ENCODE measurements at places on chromosomes 16 and 17.

GRCh38 chr16:81553080-81553813, 108.6 kb downstream of the CMIP start:
- no peak for DNase-seq

- no peak for DNase-seq
Observed at GRCh38 chr16:29645694-29646187, 17.3 kb upstream of the SPN start.

GRCh38 chr17:61309362-61310256, 90.0 kb upstream of the TBX2 start:
- no peak for DNase-seq

GRCh38 chr17:5826384-5826783, 242.1 kb upstream of the NLRP1 start:
- DNase-seq: no peak

GRCh38 chr17:4449736-4450135, 16.0 kb downstream of the SPNS3 start:
- no peak for DNase-seq

DNA sequence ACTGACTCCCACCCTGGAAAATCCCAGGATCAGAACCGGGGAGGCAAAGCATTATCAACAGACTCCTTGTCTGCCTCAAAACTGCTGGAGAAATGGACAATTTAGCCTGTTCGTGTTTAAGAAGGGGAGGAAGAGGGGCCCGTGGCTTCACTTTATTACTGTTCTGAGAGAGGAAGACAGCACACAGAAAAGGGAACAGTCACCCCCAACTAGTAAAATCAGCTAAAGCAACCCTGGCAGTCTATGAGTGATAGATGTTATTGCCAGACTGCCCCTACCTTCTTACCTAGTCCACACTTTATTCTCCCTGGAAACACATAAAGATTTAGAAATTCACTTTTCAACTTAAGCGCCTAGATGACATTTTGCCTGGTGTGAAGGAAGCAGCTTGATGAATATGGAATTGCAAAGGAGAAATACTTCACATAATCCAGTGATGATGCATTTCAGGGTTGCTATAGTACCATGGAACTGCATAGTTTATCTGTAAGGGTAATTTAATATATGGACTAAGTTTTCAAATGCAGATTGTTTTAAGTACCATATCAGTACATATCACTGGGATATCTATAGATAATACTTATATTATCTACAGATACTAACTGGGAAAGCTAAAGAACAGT, 36.9 kb upstream of the TRAP1 start:
- no peak for DNase-seq

DNA sequence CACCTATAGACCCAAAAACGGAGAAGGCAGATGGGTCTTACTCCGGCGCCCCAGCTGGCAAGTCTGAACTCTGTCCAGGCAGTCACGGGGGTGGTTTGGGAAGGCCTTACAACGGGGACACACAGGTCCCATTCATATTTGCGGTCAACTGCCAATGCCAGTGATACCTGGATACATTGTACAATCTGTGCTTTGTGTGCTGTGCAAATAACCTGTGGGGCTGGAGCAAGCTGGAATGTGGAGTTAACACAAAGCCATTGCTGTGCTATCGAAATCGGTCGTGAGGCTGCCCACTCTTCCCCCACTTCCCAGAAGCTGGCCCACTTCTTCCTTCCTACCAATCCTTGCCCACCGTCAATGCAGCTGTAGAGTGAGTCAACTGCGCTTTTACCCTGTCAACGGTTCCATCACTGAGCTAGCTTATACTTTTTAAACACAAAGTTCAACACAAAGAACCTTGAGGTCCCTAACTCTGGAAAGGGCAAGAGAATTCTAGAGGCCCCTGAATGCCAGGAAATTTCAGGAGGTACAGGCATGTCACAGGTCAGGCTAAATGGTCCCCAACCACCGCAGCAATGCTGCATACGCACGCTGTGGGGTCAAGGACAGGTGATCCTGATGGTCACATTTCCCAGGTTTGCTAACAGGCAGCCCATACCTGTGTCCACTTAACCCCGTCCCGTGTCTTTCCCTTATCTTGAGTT, 122.8 kb downstream of the ZFHX3 start:
- no peak for DNase-seq

GRCh38 chr16:68238029-68238345, 2.1 kb upstream of the ESRP2 start:
- no peak for DNase-seq

GRCh38 chr17:82267575-82268379, 5.7 kb downstream of the CSNK1D start:
- peak; percentile 20 for DNase-seq

GRCh38 chr16:49890876-49891275, 35.0 kb upstream of the ZNF423 start:
- DNase-seq: no peak

GRCh38 chr16:73322856-73323255, 274.9 kb upstream of the ZFHX3 start:
- DNase-seq: no peak

DNA sequence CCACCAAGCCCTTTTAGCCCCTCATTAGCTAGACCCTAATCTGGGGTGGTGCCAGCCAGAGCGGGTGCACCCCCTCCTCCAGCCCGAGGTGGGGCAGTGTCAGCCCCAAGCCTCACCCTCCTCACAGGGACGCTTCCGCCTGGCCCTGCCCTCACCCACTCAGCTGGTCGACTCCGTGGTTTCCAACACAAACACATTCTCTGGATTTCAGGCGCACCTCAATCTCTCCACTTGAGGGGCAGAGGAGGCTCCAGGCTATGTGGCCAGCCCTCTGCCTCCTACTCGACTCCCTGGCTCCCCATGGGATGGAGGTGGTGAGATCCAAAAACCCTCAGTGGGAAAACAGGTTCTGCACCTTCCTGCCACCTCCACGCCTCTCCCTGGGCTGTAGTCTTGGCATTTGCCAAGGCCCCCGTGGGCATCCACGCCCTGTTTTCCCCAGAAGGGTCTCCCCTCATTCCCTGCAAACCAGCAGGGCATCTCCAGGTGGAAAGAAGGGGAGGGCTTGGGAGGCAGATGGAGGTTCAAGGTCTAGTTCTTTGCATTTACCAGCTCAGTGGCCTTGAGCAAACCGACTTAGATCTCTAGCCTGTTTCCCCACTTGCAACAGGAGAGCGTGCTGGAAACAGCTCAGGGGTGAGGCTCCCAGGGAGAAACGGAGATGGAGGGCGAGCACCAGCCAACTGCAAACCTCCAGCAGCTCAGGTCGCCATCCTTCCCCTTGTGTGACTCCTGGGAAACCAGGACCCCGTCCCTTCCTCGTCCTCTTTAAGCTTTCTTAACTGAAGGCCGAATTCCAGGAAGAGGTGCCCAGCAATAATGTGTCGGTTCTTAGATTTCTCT, 1.7 kb downstream of the EMP2 start:
- no peak for DNase-seq
